Eye (tissue), 1 donor: ENCODE measurements at places on chromosomes 7 and 10.

- no peak for DNase-seq
Observed at GRCh38 chr10:126902157-126902556, 3.1 kb upstream of the DOCK1 start.

- DNase-seq, result no peak
Observed at GRCh38 chr10:70781461-70782051, 3.6 kb downstream of the TBATA start.

DNA sequence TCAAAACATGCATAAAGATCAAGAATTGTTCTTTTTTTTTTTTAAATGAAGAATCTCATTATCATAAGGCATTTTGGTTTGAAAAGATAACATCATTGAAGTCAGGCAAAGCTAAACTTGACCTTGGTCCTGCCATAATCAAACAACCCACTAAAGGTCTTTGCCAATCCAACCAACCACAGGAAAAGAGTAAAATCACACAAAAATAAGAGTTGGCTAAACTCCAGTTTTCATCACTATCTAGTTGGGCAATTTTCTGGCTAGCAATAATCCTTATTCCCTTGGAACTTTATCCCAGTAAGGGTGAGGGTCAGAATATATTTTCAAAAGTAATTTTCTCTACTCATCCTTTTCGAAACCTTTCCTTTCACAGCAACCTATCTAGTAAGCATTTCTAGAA lies 62.4 kb downstream of the HIBADH start:
- DNase-seq, result no peak

DNA sequence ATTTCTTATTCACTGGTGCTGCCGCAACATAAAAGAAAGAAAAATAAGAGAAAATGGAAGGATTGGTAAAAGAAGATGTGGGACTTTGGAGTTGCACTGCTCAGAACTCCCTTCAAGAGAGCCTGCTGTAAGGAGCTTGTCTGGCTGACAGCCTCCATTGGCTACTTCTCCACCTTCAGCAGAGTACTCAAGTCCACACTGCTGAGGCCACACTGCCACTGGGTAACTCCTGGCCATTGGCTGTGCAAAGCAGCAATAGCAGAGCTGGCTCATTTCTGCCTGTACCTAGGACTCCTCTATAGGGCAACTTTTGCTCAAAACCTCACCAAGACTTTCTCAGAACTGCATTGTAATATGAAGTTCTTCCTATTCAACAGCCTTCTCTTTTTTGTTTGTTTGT lies 38.7 kb upstream of the PCLO start:
- no peak for DNase-seq
